ENCODE measurements at places on chromosomes 12 and 14.

- DNase-seq: no peak
These were observed 56.0 kb upstream of the C14orf180 start for GRCh38 chr14:104523546-104523935.

- no peak for DNase-seq
These were observed 30.3 kb upstream of the CLIP1 start for GRCh38 chr12:122452701-122453285.

DNA sequence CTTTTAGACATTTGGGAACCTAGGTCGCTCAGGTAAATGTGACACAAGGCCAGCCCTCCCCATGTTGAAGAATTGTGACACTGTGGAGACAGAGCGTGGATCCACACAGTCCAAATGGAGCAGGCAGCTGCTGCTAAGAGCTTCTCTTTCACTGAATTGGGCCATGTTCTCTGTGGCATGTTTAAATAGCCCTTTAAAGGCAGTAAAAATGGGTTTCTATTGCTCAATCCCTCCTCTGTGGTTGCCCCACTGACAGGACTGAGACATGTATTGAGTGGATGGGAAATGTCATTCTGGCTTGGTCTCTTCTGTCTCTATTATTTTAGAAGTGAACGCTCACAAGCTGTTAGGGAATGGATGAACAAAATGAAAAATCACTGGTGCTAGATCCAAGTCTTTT is 84.0 kb upstream of the PRICKLE1 start:
- no peak for DNase-seq

- no peak for DNase-seq
These were observed 70.5 kb downstream of the DNAI7 start for GRCh38 chr12:25124493-25124892.

- peak; percentile 64 for DNase-seq
These were observed 2.5 kb upstream of the TEP1 start for GRCh38 chr14:20415782-20416206.

DNA sequence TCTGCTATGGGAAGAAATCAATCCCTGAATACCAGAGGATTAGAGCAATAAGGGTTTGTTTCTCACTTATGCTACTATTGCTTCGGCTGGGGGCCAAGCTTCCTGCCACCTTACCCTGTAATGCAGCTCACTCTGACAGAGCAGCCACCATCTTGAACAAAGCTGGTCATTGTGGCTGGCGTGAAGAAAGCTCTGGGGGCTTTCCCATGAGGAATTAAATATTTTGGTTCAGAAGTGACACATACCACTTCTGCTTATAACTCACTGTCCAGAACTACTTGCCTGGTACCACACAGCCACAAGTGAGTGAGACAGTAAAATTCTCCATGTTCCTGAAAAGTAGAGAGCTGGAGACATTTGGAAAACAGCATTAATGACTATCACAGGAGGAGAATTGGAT is 82.6 kb downstream of the GALNT8 start:
- DNase-seq: no peak

- DNase-seq: peak; percentile 55
These were observed 22.5 kb downstream of the MRPS35 start for GRCh38 chr12:27733052-27733656.

- no peak for DNase-seq
These were observed 696.8 kb upstream of the LRFN5 start for GRCh38 chr14:40909906-40910305.

- no peak for DNase-seq
These were observed 116.2 kb downstream of the DENND5B start for GRCh38 chr12:31474751-31475150.

DNA sequence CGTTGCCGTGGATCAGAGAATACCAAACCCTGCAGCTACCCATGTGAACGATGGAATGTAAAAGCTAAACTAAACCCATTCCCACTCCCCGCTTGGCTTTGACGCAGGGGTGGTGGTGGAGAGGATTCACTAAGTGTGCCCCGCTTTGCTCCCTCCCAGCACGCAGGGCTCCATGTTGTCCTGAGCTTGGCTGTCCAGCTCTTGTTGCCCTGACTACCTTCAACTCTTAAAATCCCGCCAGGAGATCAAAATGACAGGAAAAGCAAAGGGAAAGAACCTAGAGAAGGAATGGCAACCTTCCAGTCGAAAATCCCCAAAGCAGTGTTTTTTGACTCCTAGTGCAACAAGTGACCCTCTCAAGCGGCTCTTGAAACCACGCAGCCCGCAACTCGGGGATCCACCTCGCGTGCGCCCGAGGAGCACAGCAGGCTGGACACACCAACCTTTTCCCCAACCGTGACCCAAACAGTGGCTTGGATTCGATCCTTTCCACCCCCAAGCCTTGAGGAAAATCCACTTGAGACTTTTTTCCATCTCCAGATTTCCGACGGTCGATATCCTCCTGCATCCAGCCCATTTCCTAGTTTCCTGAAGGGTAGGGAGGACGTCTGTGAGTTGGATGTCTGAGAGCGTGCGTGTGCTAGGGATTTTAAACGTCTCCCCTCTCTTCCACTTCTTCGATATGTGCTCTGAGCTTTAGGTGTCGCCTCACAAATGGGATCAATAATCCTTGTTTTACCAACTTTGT is 1.4 kb downstream of the SYT10 start:
- DNase-seq: no peak

DNA sequence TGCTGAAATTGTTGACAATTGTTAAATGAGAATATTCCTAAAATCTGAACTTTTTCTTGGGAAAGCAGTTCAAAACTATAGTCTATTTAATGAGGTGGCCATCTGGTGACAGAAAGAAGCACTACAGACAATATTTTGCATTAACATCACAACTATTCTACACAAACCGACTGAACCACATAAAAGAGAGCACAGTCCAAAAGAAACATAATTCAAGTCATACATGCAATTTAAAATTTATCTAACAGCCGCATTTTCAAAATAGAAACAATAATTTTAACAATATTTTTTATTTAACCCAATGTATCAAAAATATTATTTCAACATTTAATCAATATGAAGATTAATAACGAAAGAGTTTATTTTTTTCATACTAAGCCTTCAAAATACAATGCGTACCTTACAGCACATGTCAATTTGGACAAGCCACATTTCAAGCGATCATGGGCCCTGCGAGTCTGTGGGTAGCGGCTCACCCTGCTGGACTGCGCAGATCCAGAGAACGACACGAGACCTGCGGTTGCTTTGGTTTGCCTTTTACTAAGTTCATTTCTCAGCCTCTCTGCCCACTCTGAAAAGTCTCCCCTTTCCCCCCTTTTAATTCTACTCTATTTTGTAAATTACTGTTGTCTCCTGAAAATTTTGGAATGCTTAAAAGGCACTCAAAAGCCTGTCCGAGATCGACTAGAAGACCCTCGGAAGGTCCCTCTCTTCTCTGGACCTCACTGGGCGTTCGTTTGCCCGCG is 947 bp upstream of the LRRC9 start:
- DNase-seq: peak; percentile 71

DNA sequence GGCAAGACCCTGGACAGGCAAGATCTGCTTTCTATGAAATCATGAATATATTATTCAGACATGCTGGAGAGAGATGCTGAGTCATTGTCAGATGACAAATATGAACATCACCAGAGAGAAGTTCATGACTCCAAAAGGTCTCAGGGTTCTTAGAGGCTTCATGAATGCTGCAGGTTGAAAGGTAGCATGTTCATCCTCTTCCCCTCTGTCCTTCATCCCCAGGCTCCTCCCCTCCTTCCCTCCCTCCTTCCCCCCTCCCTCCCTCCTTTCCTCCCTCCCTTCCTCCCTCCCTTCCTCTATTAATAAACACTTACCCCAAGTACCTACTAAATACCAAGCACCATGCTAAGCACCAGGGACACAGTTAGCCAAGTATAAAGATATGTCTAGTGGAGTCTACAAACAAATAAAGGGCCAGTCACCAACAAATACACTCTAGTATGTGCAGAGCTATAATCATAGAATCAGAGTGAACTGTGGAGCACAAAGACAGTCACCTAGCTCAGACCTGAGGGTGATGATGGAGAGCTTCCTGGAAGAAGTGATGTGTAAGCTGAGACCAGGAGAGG is 46.2 kb downstream of the RPH3A start:
- no peak for DNase-seq

DNA sequence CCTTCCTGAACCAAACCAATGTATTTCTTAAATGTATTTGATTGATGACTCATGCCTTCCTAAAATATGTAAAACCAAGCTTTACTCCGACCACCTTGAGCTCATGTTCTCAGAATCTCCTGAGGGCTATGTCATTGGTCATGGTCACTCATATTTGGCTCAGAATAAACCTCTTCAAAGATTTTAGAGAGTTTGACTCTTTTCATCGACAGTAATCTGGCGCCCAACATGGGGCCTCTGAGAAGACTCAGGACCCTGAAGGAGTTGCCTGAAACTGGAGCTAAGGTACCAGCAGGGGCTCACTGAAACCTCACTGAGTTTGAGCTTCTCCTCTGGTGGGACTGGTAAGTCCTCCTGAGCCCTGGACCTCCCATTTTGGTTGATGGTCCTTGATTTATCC is 17.2 kb upstream of the PSMC1 start:
- DNase-seq: peak; percentile 41

GRCh38 chr14:71242237-71242748 is 335.0 kb downstream of the PCNX1 start:
- peak; percentile 42 for DNase-seq

- no peak for DNase-seq
These were observed 179.9 kb upstream of the EEA1 start for GRCh38 chr12:93108985-93109384.

GRCh38 chr14:97293659-97294058 is 496.5 kb downstream of the VRK1 start:
- no peak for DNase-seq

GRCh38 chr12:51186465-51187085 is 13.6 kb upstream of the TFCP2 start:
- no peak for DNase-seq

- DNase-seq: peak; percentile 73
These were observed 27.6 kb downstream of the EML5 start for GRCh38 chr14:88765130-88765529.

GRCh38 chr14:92649934-92650545 is 98.4 kb downstream of the LGMN start:
- peak; percentile 66 for DNase-seq
